ENCODE measurements at places on chromosomes 1 and 21.

DNA sequence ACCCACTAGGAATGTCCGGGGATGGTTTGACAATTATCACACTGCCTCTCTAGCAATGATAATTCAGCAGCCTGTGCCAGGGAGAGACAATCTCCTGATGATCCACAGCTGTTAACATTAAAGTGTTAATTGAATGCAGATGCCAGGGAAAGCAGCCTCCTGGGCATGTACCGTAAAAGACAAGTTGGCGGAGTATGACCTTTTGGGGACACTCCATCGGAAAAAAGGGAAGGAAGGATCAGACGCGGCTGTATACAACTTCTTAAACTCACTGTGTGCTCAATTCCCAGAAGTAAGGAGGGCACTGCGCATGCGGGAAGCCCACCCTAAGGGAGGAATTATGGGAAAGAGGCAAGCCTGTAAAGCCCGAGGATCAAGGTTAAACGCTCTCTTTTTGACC lies 62.6 kb downstream of the MAP3K7CL start:
- peak; percentile 38 for DNase-seq

- no peak for DNase-seq
Measured at GRCh38 chr1:183721041-183721440, 67.9 kb upstream of the APOBEC4 start.

DNA sequence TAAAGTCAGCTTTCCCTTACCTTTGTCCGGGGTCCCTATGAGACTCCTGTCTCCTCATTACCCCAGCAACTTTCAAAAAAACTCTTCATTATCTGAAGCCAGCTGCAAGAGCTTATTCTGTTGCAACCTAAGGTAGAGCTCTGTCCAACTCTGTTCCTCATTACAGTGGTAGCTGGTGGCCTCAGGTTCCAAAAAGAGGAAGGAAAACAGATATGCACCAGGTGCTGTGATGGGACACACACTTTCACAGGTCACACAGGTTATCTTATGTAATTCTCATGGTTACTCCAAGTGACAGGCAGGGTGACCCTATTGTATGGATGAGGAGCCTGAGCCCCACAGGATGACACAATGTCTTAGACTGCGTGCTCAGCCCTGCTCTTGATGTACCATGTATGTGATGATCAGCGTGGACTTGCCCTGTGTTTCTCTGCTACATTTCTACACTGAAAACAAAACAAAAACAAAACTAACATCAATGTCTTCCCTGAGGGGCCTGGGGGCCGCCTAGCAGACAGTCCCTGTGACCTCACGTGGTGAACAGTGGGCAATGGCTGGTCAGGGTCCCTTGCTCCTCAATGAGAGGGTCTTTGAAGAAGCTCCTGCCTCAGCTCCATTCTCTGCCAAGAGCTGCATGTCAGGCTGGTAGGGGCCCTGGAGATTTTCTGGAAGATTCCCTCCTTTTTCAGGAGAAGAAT lies 9.7 kb upstream of the TENT5C start:
- peak; percentile 5 for DNase-seq

GRCh38 chr1:228472655-228473054 lies 14.5 kb upstream of the RNF187 start:
- no peak for DNase-seq

GRCh38 chr1:207944571-207944970 lies 33.6 kb upstream of the CD34 start:
- no peak for DNase-seq

GRCh38 chr1:173113015-173113741 lies 62.4 kb upstream of the TNFSF18 start:
- no peak for DNase-seq

- DNase-seq, result no peak
Measured at GRCh38 chr1:81613803-81614202, 186.9 kb upstream of the ADGRL2 start.

GRCh38 chr1:921011-921837 lies 2.5 kb upstream of the SAMD11 start:
- DNase-seq, result peak; percentile 83

GRCh38 chr1:228002792-228003191 lies 4.0 kb upstream of the WNT3A start:
- DNase-seq, result no peak

DNA sequence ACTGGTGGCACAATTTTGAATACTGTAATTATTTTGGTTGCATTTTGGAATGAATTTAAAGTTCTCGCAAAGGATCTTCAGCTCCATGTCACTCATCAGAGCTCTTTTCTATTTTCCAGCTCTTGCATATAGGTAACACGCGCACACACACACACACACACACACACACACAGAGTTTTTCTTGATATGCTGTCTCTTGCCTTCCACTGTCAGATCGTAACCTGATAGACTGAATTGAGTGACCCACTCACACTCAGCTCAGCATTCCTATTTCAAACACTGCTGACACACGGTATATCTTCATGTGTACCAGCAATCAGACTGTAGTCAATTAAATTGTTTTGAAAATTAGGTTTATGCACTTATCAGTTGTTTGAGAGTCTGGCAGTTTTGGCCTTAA lies 214.1 kb downstream of the PBX1 start:
- no peak for DNase-seq

- no peak for DNase-seq
Measured at GRCh38 chr1:209721323-209721722, 16.7 kb downstream of the HSD11B1 start.

DNA sequence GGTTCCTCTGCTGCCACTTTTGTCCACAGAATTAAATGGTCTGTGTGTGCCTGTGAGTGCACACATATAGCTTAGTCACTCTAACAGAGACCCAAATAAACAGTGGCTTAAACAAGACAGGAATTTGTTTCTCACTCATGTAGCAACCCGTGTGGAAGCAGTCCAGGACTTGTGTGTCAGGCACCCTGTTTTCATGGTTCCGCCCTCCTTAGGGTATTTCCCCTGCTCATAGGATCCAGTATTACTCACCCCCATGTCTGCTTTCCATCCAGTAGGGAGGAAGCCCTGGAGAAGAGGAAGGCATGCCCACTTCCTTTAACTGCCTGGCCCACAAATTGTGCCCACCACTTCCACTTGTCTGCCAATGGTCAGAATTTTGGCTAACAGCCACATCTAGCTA lies 41.3 kb upstream of the TACSTD2 start:
- DNase-seq, result peak; percentile 30

- DNase-seq, result no peak
Measured at GRCh38 chr1:201841265-201841912, 12.4 kb downstream of the IPO9 start.

- no peak for DNase-seq
Measured at GRCh38 chr1:24484199-24484598, 18.4 kb upstream of the RCAN3 start.

DNA sequence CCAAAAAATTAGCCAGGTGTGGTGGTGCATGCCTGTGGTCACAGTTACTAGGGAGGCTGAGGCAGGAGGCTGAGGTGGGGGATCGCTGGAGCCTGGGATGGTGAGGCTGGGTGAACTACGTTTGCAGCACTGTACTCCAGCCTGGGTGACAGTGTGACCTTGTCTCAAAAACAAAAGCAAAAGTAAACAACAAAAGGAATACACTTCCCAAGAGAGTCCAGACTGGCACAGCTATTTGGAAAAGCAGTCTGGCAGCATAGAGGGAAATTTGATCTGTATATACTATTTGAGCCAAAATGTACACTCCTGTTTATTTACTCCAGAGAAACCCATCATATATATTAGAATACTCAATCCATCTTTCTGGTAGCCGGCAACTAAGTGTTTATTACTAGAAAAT lies 107.0 kb upstream of the HMCN1 start:
- no peak for DNase-seq

DNA sequence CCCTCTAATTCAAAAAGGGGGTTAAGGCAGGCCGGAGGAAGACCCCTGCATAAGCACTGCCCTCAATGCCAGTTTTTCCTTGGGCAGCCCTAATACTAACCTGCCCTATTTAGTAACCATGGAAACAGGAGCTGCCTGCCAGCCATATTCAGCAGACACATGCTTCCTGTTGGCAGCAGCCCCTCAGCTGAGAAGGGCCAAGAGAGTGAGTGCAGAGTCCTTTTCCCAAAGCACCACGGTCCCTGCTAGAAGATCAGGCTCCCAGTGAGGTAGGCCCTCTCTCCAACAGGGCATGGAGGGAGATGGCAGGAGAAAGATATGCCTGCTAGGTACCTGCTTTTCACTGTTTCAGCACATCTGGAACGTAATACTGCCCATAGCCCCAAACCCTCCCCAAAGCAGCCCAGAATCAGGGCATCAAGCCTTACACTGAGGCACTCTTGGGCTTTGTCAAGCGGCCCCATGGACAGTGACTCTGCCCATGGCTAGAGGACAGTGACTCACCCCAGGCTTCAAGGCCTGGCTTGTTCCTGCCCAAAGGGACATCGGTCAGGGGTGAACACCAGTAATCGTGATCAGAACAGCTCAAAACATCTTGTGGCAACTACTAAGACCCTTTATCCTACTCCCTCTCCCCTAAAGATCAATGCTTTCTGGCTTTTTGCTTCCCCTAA lies 64.5 kb downstream of the BCAR3 start:
- peak; percentile 83 for DNase-seq

DNA sequence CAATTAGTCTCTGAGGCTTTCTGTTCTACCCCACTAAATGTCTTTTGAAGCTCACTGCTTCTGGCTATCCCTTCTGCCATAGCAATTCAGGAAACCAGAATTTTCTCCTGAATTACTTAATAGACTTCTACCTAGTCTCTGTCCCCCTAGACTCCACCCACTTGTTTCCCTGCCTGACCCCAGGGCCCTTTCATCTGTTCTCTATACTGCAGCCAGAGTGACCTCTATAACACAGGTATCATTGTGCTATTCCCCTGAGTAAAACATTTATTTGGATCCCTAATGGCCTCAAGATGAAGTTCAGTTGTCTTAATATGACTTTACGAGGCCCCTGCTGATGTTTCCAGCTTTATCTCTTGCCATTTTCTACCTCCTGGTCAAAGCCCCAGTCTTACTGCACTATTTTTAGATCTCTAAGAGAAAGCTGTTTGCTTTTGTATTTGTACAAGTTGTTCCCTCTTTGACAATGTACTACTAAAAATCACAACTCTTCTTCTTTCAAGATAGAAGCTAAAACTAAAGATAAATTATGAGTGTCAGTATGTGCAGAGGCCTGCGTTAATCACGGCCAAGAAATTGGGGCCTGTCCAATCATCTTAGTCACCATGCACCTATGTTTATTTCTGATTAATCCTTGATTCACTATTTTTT lies 54.5 kb downstream of the ATP1B1 start:
- DNase-seq, result no peak

GRCh38 chr1:74835051-74835450 lies 102.1 kb downstream of the TYW3 start:
- DNase-seq, result no peak

DNA sequence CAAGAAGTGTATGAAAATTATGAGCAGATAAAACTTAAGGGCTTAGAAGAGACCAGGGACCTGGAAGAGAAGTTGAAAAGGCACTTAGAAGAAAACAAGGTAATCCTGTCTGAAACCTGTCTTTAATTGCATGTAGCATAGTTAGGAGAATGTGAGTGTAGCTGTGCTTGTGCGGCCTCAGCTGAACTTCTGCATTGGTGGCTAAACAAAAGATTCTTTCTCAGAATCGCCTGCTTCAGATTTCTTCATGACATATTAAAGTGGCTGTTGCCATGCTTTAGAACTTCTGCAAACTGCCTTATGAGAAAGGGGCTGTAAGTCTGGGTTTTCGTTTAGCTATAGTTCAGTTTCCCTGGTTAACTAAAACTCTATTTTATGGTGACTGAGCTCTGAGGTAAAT lies 94.5 kb downstream of the VPS26C start:
- DNase-seq, result no peak

GRCh38 chr1:114350731-114351445 lies 160.1 kb downstream of the TRIM33 start:
- DNase-seq, result no peak

GRCh38 chr1:23500466-23500865 lies 16.5 kb upstream of the ASAP3 start:
- DNase-seq, result no peak

- DNase-seq, result peak; percentile 75
Measured at GRCh38 chr21:41616031-41616591, 108.2 kb upstream of the TMPRSS2 start.

DNA sequence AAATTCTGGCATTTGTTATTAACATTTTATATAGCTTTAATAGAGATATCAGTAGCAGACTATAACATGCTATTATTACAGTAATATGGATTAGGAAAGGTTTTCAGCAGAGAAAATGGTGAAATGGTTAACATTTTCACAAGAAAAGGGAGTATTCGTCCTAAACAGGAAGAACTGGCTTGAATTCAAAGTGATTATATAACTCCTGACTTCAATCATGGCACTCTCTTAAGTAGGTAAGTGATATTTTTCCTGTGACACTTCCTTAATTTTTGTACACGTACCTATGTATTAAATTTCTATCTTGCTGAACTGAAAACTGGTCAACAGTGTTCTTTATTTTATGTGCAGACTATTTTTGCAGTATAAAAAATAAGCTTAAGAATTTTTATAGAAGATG lies 67.9 kb upstream of the CNN3 start:
- DNase-seq, result no peak

GRCh38 chr1:35269201-35269988 lies 886 bp downstream of the ZMYM4 start:
- peak; percentile 22 for DNase-seq

- peak; percentile 13 for DNase-seq
Measured at GRCh38 chr21:44535963-44536362, 4.0 kb downstream of the KRTAP10-1 start.

GRCh38 chr1:207219979-207220889 lies 101.2 kb upstream of the CD55 start:
- DNase-seq, result no peak

DNA sequence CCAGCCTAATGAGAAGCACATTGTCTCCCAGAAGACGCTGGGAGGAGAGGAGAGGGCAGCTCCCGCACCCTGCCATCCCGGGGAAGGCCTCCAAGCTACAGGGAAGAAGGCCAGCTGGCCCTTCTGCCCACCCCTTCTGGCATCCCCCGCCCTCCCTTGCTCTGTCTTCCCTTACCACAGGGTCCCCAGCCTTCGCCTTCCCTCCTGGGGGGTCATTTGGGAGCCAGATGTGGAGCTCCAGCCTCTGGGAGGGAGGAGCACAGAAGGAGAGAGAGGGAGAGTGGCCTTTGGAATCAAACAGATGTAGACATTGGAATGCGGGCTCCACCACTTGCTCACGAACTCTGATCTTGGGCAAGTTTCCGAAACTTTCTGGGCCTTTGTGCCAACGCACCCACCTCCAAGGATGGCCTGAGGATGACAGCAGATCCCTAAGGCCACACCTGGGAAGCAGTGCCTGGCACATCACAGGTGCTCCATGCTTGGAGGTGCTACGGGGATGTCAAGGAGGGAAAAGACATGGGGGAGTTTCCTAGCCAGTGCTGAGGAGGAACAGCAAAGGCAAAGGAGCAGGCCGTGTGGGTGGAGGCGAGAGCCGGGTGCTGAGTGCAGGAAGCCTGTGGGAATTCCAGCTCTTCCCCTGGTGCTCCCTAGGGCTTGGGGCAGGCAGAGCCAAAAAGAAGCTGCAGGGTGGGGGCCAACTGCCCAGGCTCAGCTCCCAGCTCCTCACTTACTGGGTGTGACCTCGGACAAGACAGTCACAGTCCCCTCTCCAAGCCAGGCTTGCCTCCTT lies 23.1 kb upstream of the RSPO1 start:
- DNase-seq, result no peak

DNA sequence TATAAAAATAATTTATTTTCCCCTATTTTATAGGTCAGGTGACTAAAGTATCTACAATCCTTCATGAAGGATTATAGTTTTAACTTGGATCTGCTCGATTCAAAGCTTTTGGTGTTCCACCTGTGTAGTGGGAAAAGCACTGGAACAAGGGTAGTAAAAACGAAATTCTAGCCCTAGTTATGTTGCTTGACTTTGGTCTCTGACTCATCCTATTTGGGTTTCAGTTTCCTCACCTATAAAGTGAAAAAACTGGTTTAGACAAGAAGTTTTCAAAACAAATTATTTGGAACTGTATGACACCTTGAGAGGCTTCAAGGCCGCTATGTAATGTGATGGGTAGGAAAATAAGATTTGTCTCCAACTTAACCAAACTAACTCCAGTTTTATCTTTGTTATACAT lies 505.2 kb upstream of the ZRANB2 start:
- DNase-seq, result no peak
